ENCODE measurements at places on chromosomes 7 and 10.
A peak's percentile ranks its signal among the peaks of the same experiment; 100 is the strongest.

GRCh38 chr10:84994722-84995121, 666.3 kb downstream of the CCSER2 start:
- no peak for DNase-seq

- DNase-seq, result peak; percentile 13
Measured at GRCh38 chr7:75993689-75994387, 557 bp downstream of the TMEM120A start.

- DNase-seq, result no peak
Measured at GRCh38 chr10:111836571-111836970, 347.0 kb downstream of the GPAM start.

DNA sequence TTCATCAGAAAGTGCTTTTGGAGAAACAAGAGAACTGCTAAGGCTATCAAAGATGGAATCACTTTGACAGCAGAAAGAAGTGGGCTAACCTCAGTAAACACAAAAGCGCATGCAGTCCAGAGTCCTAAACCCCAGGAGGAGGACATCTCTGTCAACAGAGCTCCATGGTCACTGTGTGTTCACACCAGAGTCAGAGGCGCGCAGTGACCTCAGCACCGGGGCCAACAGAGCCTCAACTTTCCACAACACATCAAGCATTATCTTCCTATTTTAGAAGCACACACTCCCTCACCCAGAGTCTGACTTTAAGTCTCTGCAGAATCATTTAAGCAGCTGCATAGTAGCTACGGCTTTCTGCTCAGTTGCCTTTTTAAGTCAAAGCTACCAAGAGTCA, 195.3 kb downstream of the DIP2C start:
- no peak for DNase-seq

DNA sequence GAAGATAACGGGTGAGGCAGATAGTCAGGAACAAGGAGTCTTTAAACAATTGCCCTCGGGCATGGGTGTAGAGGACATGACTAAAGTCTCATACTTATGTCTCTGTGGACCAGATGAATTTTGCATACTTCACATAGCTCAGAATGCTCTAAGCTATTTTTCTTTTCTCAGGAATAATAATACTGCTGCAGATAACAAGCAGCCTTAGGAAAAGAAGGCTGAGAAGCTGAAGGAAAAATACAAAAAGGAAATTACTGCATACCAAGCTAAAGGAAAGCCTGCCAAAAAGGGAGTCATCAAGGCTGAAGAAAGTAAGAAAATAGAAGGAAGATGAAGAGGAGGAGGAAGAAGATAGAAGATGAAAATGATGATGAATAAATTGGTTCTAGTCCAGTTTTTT, 13.4 kb upstream of the ERCC6 start:
- no peak for DNase-seq

GRCh38 chr10:677750-678661, 11.5 kb downstream of the DIP2C start:
- no peak for DNase-seq

DNA sequence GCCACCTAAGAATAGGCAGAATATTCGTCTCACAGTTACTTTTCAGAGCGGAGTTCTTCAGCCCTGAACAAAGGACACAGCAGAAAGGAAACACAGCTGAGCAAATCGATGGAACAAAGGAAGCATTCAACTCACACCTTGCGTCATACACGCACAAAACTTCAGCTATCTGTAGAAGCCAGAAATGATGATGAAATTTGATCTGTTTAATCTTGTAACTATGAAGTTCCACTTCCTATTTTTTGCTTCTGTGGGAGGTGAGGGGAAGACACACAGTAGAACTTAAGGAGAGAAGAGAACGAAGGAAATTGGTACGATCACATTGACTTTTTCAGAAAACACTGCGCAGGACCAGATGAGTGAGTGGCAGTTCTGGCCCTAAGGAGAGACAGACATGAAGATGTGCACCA, 26.2 kb downstream of the FAM171A1 start:
- DNase-seq, result no peak

DNA sequence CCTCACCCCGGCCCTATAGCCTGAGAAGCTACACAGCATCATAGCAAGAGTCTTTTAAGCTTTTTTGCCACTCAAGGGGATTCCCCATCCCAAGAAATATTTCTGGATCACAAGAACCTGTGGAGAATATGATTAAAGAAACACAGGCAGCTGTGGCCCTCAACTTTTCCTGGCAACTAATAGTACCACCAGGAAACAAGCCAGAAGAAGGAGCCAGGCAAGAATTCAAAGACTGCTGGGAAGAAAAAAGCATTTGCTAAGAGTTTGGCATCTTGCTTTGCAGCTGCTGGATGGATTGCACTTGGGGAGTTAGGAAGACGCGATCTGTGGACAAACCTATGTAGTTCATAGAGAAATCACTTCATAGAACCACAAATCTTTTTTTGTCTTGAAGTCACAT, 437.8 kb downstream of the PLXDC2 start:
- no peak for DNase-seq

- no peak for DNase-seq
Measured at GRCh38 chr7:516216-516605, 3.4 kb downstream of the PDGFA start.

- no peak for DNase-seq
Measured at GRCh38 chr7:105246679-105247078, 142.0 kb downstream of the SRPK2 start.

DNA sequence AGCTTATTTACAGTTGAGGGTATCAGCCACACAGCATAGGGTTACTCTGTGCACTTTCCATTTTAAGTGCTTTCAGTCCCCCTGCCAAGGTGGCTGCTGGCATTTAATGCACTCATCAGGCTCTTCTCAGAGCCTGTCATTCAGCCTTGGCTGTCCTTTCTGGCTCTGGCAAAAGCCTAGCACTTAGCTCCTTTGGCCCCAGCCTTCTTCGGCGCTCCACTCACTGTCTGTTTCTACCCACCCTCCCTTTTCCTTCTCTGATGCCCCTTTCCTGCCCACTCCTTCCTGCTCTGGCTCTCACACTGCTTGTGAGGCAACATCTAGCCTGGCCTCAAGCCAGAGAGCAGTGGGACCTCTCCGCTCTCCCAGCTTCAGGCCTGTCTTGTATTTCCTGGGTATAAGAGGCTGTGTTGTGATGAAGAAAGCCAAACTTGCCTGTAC, 60.2 kb downstream of the WIPF3 start:
- DNase-seq, result peak; percentile 66

GRCh38 chr7:148722340-148723165, 23.9 kb downstream of the CUL1 start:
- DNase-seq, result no peak

- no peak for DNase-seq
Measured at GRCh38 chr10:57987055-57987721, 280.5 kb downstream of the IPMK start.

GRCh38 chr10:16893664-16894063, 76.4 kb upstream of the RSU1 start:
- DNase-seq, result no peak

- DNase-seq, result peak; percentile 13
Measured at GRCh38 chr7:20797462-20798080, 10.9 kb upstream of the SP8 start.

DNA sequence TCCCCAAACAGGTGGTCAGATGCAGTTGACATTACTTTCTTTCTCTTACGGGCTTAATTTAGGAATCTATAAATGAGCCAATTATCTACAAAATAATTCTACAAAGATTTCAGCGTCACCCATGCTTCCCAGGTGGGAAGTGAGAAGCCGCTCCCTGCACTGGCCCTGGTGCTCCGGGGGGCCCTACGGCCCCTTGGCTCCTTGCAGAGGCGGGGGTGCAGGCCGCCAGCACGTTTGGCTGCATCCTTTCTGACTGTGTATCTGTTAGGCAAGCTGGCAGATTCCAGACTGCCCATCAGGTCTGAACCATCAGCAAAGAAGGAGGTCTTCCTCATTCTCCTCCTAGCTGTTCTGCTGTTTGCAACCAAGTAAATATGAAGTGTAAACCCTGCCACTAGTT, 16.3 kb downstream of the VWC2 start:
- no peak for DNase-seq

DNA sequence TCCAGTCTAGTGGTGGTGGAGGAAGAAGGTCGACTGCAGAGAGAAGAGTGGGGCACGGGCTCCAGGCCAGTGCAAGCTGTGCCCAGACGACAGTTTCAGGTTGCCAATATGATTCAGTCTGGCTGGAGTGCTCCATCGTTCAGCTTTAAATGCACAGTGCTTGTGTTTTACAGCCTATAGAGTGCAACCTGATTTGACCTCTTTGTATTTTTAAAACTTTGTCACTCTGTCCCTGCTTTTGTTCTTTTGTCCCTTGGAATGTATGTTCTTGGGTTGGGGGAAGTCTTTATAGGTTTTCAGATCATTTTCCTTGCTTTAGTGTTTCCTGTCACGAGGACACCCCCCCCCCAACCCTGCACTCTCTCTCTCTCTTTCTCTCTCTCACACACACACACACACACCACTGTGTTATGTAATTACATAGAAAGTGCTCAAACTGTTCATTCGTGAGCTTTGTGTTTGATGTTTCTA, 198.0 kb downstream of the CAMK1D start:
- DNase-seq, result peak; percentile 34

- DNase-seq, result no peak
Measured at GRCh38 chr10:116307455-116307854, 16.8 kb upstream of the CCDC172 start.

DNA sequence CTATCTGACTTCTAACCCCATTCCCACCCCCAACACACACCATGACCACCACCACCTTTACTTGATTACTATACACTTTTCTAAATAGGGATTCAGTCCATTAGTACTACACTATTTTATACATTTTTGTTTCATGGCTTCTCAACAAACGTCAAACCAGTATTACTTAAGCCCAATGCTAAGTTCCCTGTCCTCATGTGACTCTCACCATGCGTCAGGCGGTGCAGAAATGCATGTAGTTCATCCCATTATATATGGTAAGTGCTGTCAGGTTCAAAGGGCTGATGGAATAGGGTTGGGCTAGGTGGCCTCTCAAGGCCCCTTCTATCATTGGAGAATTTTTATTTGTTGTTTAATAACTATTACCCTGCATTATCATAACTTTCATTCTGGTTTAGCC, 19.5 kb upstream of the VPS41 start:
- DNase-seq, result no peak

GRCh38 chr7:43658718-43659548, 70.4 kb downstream of the COA1 start:
- DNase-seq, result peak; percentile 12

DNA sequence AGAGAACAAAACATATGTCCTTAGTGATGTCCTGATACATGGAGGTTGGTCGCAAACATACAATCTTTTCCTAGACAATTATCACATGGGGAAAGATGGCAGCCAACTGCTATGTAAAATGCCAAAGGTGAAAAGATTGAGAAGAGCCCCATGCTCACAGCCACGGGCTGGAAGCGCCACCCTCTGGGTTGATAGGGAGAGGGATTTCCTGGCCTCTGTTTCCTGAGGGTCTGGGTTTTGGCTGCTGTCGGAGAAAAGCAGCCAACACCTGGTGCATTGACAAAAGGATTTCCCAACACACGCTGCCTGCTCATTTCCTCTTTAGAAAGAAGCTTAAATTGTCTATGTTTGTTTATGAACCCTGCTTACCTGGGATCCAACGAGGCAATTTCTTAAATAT, 43.8 kb downstream of the ITIH5 start:
- DNase-seq, result no peak

DNA sequence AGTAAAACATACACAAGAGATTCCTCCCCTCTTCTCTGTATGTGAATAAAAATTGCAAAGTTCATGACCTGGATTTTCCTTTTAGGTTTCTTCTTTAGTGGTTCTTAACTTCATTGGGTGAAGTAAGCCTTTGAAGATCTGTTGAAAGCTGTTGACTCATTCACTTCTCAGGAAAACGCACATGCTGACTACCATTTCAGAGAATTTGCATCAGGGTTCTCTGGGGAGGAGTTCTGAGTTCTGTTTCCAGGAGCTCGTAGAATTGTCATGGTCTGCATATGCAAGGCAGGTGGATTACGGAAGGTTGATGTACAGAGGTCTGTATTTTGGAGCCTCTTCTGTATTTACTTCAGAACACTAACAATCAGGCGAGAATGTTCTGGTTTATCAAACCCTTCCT, 962 bp upstream of the SLC26A4 start:
- no peak for DNase-seq

- DNase-seq, result no peak
Measured at GRCh38 chr7:91946549-91946948, 5.9 kb downstream of the AKAP9 start.

GRCh38 chr7:106462365-106462859, 177.6 kb upstream of the NAMPT start:
- DNase-seq, result peak; percentile 37

- no peak for DNase-seq
Measured at GRCh38 chr7:95545007-95545615, 51.2 kb downstream of the PDK4 start.

DNA sequence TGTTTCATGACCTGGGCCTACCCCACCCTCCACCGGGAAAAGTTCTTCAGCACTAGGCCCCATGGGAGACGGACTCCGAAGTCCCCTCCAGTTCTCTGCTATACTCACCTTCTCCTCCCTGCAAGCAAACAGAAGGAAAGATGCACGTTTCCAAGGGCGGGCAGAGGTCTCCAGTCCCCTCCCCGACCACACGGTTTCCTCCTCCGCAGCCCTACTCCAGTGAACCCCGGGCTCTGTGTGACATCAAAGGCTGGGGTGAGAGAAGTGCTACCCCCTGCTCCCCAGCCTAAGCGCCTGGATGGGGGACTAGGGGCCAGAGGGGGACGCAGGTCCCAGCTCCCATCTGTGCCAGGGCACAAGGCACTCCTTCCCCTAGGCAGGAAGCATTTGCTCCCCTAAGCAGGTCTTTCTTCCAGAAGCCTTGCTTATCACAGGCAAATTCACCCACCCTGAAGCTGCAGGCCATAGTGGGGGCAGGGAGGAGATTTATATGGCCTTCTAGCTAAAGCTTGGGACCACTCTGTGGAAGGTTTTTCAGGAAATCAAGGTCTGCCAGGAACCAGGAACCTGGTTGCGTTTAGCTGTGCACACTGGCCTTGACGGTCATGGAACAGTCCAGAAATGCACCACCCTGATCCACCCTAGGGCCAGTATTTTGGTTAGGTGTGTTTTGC, 52.8 kb downstream of the ASB13 start:
- no peak for DNase-seq

- peak; percentile 41 for DNase-seq
Measured at GRCh38 chr7:27295236-27295635, 52.6 kb downstream of the EVX1 start.

DNA sequence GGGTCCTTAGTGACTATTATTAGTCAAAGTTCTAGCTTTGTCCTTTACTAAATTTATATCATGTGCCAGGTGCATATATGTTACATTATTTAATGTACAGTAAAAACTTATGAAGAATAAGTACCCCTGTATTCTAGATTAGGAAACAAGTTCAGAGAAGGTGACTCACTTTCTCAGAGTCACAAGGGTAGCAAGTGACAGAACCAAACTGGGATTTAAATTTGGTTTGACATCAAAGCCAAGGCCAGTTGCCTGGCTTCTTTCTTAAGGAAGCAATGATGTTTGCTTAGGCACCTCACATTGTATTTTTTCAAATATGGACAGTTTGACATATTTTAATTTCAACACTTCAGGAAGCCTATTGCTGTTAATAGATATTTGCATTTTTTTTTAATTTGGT, 2.5 kb downstream of the LSM8 start:
- no peak for DNase-seq

Data from DMS79 treated with DMSO at 0.1 percent for 48 hours (cell line).